ENCODE measurements at places on chromosomes 3 and 15.
A peak's percentile ranks its signal among the peaks of the same experiment; 100 is the strongest.

GRCh38 chr15:59304034-59304795, 68.5 kb downstream of the MYO1E start:
- DNase-seq, result peak; percentile 56

GRCh38 chr3:165800970-165801369, 36.3 kb downstream of the BCHE start:
- DNase-seq, result no peak

- peak; percentile 49 for DNase-seq
Observed at GRCh38 chr15:80418892-80419537, 14.8 kb downstream of the ARNT2 start.

- DNase-seq, result no peak
Observed at GRCh38 chr3:36736301-36736700, 28.1 kb downstream of the DCLK3 start.

DNA sequence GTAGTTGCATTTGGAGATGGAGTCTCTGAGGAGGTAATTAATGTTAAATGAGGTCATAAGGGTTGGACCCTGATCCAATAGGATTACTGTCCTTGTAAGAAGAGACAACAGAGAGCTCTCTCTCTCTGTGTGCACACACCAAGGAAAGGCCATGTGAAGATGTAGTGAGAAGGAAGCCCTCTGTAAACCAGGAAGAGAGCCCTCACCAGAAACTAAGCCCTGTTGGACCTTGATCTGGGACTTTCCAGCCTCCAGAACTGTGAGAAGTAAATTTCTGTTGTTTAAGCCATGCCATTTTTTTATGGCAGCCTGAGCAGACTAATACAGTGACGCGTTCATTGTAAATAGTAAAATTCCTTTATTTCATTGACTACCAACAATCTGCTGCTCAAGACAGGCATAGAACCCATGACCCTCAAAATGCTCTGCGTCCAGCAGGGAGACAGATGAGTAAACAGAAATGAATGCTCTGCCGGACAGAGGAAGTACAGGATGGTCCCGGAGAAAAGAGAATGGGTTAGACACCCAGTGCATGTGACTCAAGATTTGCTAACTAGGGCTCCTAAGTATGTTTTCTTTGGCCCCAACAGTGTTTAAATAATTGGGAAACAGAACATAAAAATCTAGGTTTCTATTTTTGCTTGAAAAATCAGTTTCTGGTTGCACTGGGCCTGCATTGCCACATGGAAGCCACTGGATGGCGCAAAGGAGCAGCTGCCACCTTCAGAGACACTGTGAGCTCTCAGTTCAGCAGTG, 37.9 kb upstream of the TNFAIP8L3 start:
- DNase-seq, result peak; percentile 97

- no peak for DNase-seq
Observed at GRCh38 chr3:176776622-176777175, 420.6 kb downstream of the TBL1XR1 start.

- DNase-seq, result no peak
Observed at GRCh38 chr3:99972380-99973104, 141.8 kb downstream of the FILIP1L start.

DNA sequence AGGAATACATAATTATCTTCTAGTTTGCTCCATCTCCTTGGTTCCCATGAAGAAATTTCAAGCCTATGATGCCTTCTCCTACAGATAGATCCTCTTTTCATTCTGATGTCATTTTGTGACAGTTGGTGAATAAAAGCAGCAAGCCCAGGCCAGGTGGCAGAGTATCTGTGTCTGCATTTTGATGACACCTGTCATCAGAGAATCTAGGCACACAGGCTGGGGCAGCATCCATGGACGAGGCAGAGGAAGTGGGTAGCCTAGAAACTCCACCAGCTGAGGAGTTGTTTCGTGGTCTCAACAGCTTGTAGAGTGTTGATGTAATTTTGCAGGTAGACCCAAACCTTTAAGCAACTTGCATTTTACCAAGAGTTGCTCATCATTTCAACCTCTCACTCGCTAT, 269.8 kb downstream of the FEZF2 start:
- no peak for DNase-seq

- DNase-seq, result no peak
Observed at GRCh38 chr3:11088831-11089230, 65.5 kb upstream of the HRH1 start.

GRCh38 chr3:138389841-138390581, 41.6 kb downstream of the MRAS start:
- peak; percentile 87 for DNase-seq

DNA sequence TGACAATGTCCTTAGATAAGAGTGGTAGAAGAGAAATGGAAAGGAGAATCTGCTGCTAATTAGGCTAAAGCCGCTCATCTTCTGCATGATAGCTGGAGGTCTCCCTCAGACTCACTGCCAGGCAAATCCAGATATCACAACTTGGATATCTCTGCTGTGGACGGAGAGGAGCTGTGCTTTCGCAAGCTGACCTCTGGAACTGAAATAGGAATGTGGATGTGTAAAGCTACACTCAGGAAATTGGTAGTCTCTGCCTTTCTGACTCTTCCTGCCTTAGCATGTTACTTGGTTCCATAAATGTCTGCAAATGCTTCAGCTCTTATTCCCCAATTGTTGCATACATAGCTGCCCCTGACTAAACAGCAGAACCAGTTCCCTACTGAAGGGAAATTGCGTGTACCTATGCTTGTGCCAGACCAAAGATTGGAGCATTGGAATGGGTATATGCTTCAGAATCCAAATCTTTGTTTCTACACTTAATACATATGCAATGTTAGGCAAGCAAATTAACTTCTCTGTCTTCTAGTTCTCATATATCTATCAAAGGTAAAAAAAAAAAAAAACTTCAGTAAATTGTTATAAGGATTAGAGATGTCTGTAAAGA, 74.7 kb upstream of the ROBO2 start:
- no peak for DNase-seq

DNA sequence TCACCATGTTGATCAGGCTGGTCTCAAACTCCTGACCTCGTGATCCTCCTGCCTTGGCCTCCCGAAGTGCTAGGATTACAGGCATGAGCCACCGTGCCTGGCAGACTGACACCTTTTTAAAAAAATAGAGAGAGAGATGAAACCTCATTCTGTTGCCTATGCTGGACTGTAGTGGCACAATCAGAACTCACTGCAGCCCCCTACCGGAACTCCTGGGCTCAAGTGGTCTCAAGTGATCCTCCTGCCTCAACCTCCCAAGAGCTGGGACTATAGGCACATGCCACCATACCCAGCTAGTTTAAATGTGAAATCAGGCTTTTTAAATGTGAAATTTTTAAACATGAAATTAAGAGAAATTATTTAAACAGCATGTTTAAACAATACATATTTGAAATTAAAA, 265.2 kb upstream of the UBE2E1 start:
- DNase-seq, result no peak

DNA sequence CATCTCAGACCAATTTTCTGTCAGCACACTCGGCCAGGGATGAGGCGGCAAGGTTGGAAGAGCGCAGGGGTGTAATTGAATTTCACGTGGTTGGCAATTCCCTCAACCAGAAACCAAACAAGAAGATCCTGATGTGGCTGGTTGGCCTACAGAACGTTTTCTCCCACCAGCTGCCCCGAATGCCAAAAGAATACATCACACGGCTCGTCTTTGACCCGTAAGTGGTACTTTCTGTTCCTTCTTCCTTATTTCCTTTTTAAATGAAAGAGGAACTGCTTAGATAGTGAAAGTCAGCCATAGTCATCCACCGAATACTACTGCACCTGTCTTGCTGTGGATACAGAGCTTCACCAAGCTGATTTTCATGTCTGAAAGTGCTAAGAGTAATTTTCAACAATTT, 60.1 kb downstream of the SGO1 start:
- no peak for DNase-seq

GRCh38 chr15:70324001-70324974, 226.6 kb upstream of the TLE3 start:
- DNase-seq, result peak; percentile 83

- no peak for DNase-seq
Observed at GRCh38 chr3:71554649-71555048, 28.9 kb downstream of the FOXP1 start.

GRCh38 chr3:49244581-49245205, 32.3 kb downstream of the C3orf62 start:
- DNase-seq, result no peak

GRCh38 chr15:56034514-56034913, 41.1 kb upstream of the NEDD4 start:
- DNase-seq, result no peak

- peak; percentile 81 for DNase-seq
Observed at GRCh38 chr3:190012314-190012782, 108.3 kb downstream of the P3H2 start.
